ENCODE measurements at places on chromosomes 11 and 22.

GRCh38 chr11:9144828-9145227 lies 53.4 kb upstream of the SCUBE2 start:
- DNase-seq, result no peak

- DNase-seq, result no peak
These were observed 14.2 kb downstream of the BMAL1 start for GRCh38 chr11:13291800-13292199.

DNA sequence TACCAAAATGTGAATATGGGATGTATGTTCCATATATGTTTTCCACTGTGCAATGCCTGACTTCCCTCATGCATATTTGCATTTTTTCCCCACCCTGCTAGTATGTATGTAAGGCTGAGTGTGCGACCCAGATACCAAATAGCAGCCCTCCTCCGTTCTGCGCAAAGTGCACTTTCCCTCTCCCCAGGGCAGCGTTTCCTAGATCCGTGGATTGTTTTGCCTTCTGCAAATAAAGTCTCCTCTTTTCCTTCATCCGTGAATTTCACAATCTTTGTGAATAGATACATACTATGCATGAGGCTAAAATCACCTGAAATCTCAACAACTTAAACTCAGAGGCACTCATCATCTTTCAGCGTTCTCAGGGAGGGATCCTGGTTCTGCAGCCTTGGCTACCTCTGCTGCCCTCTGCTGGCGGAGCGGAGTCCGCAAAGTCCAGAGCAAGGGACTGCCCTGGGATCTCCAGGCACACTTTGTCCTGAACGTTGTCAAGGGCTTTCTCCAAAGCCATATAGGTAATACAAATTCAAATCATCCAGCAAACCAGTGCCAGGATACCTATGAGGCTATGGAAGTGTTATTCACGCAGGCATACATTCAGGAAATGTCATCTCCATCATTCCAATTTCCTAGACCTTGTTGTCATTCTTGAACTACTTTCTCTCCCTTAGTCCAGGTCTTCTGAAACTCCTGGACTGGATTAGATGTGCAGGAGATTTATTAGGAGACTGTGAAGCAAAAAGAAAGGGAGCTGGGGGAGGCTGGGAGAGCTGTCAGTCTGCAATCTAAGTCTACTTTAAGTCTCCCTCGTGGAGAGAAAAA lies 53.1 kb downstream of the CNTF start:
- peak; percentile 27 for DNase-seq

DNA sequence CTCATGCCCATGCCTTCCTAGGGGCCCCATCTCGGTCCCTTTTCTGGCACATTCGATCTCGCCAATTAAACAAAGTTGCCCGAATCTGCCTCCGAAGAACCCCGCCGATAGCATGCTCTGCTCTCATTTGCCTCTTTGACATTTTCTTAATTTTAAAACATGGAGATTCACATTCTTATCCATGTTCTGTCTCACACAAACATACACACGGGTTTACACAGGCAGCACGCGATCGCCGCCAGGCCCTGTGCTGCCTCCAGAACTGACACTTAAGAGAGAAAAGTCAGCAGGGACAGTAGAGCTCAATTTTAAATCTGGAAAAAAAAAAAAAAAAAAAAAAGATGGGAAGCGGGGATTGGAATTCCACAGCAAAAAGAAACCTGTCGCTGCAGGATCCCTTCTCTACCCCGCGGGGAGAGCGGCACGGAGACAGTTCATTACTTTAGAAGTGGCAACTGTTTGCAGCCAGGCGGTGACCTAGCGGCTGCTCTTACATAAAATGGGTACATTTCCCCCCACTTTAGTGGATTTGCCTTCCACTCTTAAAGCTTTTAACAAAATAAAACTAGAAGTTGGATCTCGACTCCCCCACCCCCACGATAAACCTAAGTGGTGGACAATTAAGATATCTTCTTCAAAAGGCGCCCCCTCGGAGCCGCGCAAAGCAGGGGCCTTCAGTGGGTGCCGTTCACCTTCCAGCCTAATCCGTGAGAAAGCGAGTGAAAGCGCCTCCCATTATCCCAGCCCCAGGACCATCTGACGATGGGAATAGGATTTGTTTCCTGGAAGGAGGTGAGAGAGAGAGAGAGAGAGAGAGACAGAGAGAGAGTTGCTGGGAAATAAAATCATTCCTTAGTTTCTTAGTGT lies 13.7 kb downstream of the PAX6 start:
- DNase-seq, result no peak

DNA sequence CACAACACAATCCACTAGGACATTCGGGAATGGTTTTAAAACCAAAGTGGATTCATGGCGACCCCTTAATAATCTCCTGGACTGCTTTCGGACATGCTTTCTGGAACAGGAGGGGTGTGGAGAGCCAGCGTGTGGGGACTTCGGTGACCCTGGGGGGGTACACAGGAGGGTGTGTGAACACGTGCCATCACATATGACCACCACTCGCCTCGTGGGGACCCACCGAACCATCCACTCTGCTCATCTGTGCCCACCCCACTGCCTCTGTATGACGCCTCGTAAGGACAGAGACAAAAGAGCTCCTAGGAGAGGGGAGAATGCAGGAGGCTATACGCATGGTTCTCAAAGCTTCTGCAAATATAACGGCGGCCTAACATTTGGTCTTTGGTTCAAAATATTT lies 8.9 kb downstream of the LTO1 start:
- DNase-seq, result no peak

- no peak for DNase-seq
These were observed 28.6 kb downstream of the PPIL2 start for GRCh38 chr22:21694394-21694793.

DNA sequence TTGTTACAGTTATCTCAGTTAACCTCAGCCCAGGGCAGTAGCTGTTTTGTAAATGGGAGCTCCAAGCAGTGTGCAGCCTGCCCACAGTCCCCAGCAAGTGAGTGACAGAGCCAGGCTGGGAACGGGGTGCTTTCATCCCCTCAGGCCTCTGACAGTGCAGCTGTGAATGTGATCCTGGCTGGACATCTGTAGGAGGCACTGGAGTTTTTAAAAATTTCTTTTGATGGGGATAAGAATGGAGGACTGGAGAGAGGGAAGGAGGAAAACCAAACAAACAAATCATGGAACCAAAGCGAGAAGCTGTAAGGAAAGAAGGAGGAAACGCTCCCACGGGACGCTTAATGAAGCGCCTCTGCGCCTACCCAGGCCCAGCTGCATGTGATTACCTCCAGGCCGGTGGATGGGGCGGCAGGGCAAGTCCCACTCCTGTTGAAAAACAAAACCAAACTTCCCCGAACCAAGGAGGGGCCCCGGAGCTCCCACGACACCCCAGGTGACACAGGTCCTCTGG lies 40.6 kb downstream of the SCUBE1 start:
- DNase-seq, result no peak

DNA sequence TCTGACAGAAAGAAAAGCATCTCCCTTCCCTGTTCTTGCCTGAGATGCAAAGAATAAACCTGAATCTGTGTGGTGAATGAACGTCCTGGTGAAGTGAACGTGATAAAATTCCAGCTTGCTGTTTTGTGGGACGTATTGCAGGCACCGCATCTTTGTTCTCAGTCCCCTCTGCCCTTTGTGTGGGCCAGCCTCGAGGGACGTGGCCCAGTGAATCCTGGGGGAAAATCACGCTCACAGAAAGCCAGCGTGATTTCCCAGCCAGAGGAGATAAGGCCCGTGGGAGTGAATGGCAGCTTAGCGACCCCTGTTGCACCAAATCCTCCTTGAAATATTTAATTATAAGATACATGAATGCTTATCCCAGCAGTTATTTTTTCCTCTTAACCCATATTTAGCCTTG lies 129.1 kb downstream of the COMMD9 start:
- no peak for DNase-seq

- no peak for DNase-seq
These were observed 10.3 kb downstream of the SCARF2 start for GRCh38 chr22:20427104-20427944.

DNA sequence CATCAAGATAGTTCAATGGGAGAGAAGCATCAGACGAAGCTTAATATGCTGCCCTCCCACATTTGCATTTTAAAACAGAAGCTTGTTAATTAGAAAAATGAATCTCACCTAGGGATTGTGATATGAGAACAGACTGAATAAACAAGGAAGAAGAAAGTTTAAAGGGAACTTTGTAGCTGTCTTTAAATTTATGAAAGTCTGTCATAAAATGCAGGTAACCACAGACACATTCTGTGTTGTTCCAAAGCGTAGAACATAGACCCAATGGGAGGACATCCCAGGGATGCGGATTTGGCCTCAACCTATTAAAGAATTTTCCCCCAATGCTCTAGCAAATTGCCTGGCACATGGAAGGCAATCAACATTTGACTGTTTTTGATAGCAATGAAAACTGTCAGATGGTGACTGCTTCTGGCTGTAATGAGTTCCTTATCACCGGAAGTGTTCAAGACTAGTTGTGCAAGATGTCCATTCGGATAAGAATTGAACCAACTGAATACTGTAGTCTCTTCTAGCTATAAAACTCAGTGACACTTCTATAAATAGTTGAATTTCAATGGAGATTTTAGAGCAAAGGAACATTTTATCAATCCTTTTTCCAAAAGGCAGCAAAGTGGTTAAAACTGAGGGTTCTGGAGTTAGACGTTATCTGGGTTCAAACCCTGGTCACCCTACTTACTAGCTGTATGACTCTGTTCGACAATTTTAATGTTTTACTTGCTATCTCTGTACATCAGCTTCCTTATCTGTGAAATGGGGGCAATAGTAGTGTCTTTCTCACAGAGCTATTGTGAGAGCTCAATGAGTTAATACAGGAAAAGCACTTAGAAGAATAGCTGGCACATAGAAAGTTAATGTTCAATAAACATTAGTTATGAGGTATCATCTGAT lies 64.9 kb downstream of the LIF start:
- no peak for DNase-seq

- no peak for DNase-seq
These were observed 8.2 kb downstream of the C11orf21 start for GRCh38 chr11:2293531-2293971.

- DNase-seq, result no peak
These were observed 28.0 kb downstream of the TST start for GRCh38 chr22:36991206-36991605.

DNA sequence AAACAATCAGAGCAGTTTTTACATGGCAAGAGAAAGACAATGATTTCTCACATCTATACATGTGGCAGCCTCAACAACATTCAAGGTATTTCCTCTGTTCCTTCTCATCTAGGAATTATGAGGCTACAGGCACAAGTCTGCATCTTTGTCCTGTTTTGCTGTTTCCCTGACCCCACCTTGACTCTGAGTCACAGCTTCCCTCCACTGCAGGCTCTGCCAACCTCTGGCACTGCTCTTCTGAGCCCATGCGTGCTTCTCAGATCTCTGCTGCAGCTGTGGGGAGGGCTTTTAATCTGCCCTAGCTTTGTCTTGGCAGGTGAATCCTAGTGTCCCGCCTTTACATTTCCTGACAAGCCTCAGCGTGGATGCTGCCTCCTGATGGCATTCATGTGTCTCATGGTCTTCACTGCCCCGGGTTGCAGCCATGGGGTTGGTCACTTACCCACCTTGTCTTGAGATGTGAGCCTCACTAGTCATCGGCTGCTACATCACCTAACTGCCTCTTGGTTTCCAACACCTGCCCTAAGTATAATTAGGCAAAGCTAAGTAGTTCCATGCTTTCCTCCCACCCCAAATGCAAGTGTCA lies 578.5 kb downstream of the TBC1D22A start:
- DNase-seq, result no peak

DNA sequence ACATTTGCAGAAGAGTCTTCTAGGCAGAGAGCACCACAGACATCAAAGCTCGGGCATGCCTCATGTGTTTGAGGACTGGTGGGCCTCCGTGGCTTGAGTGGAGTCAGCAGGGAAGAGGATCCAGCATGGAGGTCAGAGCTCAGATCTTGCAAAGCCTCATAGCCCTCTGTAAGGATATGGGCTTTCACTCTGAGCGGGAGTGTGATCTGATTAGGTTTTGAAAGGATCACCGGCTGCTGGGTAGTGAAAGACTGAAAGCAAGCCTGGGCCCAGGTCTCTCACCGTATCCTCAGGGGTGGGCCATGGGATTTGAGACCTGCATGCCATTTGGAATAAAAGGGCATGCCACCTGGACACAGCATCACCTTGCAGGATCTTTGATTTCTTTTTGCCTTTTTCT lies 112.7 kb downstream of the TEAD1 start:
- no peak for DNase-seq

DNA sequence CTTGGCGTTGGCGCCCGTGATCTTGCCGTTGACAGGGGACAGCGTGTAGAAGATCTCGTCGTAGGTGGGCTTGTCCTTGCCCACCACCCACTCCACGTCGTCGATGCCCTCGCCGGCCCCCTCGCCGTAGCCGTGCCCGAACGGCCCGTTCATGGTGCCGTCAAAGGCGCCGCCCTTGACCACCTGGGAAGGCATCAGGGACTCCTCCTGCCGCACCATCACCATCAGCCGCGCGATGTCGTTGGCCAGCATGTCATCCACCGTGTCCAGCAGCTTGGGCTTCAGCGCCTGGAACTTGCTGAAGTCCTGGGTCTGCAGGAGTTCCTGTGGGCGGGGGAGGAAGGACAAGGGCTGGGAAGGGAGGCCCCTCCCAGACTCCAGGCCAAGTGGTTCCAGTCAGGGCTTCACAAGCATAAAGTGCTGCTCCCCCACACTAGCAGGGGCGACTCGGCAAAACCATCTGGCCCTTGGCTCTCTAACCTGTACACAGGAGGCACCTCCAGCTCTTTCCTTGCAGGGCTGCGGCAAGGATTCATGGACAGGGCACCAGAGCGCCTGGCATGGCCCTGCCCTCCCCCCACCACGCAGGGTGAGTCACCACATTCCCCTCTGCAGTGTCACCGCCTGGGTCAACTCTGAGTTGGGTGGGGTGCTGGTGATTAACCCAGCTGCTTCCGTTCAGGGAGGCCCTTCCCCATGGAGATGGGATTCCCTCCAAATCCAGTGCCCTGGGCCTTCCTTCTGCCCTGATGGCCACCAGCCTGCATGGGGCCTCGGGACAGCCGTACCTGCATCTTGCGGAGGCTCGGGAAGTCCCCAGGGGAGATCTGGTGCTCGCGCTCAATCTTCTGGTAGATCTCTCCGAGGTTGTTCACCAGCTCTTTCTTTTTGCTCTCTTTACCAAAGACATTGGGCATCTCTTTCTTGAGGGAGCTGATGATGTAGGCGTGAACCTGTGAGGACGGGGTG lies 10.4 kb upstream of the CDC42BPG start:
- no peak for DNase-seq

DNA sequence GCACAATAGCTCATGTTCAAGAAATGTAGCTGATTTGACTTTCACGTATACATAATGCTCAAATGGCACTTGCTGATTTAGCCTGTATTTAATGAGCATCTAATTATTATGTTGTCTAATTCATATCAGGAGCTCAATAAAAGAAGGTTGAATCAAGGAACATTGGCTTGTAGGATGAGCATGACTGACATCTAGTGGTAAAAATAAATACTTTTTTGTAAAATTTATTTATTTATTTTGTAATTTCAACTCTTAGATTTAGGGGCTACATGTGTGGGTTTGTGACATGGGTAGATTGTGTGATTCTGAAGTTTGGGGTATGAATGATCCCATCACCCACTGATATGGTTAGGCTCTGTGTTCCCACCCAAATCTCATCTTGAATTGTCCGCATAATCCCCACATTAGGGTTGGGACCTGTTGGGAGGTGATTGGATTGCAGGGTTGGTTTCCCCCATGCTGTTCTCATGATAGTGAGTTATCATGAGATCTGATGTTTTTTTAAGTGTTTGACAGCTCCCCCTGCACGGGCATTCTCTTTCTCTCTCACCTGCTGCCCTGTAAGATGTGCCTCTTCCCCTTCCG lies 1.7 kb upstream of the OR52E5 start:
- DNase-seq, result peak; percentile 3

GRCh38 chr11:128662076-128662475 lies 31.8 kb upstream of the FLI1 start:
- DNase-seq, result no peak

All from NCI-H1092 treated with DMSO at 0.1 percent for 48 hours (cell line).